ENCODE measurements at places on chromosomes 3 and 15.

GRCh38 chr3:108953210-108953609, 469 bp downstream of the GUCA1C start:
- no peak for DNase-seq

DNA sequence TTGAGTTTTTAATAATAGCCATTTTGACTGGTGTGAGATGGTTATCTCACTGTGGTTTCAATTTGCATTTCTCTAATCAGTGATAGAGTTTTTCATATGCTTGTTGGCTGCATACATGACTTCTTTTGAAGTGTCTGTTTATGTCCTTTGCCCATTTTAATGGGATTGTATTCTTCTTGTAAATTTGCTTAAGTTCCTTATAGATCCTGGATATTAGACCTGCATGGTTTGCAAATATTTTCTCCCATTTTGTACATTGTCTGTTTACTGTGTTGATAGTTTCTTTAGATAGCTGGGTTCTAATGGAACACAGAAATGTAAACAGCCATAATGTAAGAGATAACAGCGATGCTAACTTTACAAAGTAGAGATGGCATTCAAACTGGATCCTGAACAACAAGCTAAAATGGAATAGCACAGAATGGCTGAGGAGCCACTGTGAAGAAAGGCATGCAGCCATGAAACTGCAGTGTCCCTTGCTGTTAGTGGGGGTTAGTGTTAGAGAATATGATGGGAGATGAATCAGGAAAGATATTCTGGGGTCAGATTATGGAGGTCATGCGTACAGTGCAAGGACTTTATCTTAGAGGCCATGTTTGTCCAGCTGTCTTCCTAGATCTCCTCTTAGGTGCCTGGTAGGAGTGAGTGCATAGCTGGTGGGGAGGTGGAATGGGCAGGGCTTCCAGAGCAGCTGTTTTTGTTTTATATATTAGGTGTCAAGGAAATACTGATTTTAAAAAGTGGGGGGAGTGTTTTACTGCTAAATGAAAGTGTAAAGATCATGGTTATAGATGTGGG, 48.1 kb downstream of the BBS4 start:
- no peak for DNase-seq

DNA sequence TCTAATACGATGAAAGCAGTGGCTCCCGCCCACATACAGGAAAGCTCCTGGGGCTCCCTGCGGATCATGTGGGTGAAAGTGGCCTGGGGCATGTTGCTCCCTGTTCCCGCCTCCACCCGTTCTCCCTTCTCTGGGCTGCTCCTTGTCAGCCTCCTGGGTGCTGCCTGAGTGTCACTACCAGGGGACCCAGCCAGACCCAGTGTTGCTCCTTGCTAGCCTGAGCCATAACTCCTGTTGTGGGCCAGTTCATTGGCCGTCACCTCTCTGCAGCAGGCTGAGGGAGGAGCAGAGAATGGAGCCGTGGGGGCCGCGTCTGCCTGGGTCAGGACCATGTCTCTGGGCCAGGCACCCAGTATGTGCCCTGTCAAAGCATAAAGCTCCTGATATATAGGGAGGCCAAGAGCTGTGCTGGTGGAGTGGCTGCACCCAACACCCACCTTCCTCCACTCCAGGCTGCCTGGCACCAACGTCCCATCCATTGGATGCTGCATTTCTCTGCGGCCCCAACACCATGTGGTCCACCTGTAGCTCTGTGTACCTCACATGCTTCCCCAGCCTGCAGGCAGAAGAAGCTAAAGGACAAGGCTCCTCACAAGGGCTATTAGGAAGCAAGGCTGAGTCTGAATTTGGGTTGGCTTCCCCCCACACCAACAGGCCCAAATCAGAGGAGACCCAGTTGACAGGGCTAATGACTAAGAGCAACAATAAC, 40.5 kb downstream of the KLF13 start:
- no peak for DNase-seq

GRCh38 chr15:34001536-34001935, 33.2 kb downstream of the CHRM5 start:
- DNase-seq, result no peak

- DNase-seq, result no peak
Observed at GRCh38 chr3:11556851-11557644, 86.7 kb downstream of the VGLL4 start.

- DNase-seq, result no peak
Observed at GRCh38 chr15:65311760-65312159, 7.3 kb downstream of the RNU5B-1 start.

- no peak for DNase-seq
Observed at GRCh38 chr15:88255484-88256278, 858 bp downstream of the NTRK3 start.

DNA sequence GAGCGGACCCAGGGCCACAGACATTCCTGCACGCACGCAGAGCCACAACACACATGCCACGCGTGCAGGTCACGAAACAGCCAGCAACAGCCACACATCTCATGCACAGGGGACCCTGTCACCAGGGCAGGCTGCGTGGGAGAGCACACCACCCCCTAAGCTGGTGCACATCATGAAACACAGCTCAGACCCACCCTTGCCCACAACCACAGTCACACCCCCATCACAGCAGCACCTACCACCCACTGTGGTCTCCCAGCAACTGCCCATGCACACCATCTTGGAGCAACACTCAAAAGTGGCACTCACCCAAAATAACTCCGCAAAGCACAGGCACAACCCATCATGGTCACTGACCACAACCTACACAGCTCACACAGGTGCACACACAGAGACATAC, 75.7 kb downstream of the OCA2 start:
- no peak for DNase-seq

- DNase-seq, result no peak
Observed at GRCh38 chr3:69391554-69391953, 5.7 kb upstream of the FRMD4B start.

- no peak for DNase-seq
Observed at GRCh38 chr3:176351408-176351807, 845.9 kb downstream of the TBL1XR1 start.

GRCh38 chr3:49877716-49878115, 8.0 kb upstream of the CAMKV start:
- no peak for DNase-seq

- DNase-seq, result no peak
Observed at GRCh38 chr15:38904298-38904697, 339.7 kb upstream of the RASGRP1 start.
